Trophoblast cell (in vitro differentiated cells and primary cell): ENCODE measurements at places on chromosomes 4 and X.

DNA sequence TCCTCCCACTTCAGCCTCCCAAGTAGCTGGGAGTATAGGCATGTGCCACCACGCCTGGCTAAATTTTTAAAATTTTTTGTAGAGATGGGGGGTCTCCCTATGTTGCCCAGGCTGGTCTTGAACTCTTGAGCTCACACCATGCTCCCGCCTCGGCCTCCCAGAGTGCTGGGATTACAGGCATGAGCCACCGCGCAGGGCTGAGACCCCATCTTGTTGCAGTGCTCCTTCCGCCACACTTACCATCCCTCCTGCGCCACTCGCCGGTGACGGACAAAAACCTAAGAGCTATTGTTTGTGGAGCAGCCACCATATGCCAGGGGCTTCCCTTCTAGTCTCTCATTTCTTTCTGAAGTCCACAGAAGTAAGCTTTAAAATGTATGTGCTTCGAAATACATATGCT lies 34.5 kb downstream of the NSG1 start:
- H3K4me1 ChIP-seq: no peaks in the 10 kb centered on the region
- no peak for DNase-seq
- H3K36me3 ChIP-seq: peaks cover 60% of the 10 kb centered on the region
- H3K4me3 ChIP-seq: no peak overlapping the region
- H3K27me3 ChIP-seq: no peaks in the 10 kb centered on the region
- H3K27ac ChIP-seq: no peak overlapping the region

DNA sequence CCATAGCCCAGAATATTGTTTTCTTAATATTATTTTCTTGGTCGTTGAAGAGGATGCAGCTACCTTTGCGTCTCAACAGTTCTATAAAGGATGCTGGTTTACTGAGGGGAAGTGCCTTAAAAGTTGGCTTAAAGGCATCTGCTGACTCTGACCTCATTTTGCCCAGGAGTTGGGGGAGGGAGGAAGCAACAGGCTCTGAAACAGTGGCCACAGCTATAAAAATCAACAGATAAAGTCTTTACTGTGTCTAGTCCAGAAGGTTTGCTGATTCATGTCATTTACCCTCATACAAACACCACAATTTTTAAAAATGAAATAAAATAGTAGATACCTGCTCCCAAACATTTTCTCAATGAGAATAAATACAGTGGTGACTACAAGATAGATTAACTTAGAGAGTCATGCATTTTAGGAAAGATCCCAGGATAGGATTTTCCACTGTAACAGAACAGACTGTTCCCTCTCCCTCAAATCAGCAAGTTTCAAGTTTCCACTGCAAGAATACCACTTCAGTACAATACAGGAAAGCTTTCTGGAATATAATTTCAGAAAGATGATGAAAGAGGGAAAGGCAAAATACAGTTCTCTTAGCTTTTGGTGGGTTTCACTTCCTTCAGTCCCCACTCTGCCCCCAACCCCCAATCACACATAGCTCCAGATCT lies 1.9 kb downstream of the PHKA1 start:
- no peaks in the 10 kb centered on the region for H3K27me3 ChIP-seq
- H3K27ac ChIP-seq: no peak overlapping the region
- H3K4me3 ChIP-seq: no peak overlapping the region
- DNase-seq: no peak
- no peaks in the 10 kb centered on the region for H3K36me3 ChIP-seq
- no peaks in the 10 kb centered on the region for H3K4me1 ChIP-seq

DNA sequence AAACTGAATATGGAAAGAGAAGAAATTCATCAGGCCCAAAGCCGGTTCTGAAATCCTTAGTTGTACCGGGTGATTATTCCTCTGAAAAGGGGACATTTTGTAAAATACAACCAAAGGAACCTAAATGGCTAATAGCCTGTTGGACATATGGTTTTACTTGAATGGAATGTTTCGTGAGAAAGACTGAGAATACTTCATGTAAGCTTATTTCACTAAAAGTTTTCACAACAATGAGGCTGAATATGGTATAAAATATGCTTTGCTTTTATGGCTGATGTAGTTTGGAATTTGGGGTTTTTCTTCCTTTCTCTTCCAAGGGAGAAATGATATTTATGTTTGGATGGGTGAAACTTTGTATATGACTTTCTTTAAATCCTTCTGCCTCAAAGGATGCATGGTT lies 2.7 kb downstream of the GRIA3 start:
- H3K27ac ChIP-seq: no peak overlapping the region
- no peaks in the 10 kb centered on the region for H3K4me1 ChIP-seq
- DNase-seq: no peak

DNA sequence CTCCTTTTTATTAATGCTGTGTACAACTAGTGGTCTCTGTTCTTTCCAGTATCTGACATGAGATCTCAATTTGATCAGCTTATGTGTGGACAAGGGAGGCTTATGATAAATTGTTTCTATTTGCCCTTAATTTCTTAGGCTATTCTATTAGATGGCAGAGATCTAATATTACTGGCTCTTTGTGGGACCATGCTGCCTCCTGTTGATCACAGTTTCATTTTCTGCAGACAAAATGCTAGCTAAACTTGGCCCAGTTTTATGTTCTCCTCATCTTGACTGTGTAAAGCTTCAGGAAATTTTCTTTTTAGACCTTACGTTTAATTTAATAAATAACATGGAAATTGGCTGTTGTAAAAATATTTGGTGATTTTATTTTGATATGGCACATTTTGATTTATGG lies 627.1 kb upstream of the AADAT start:
- no peaks in the 10 kb centered on the region for H3K27me3 ChIP-seq
- H3K36me3 ChIP-seq: no peaks in the 10 kb centered on the region
- no peak for DNase-seq
- no peak overlapping the region for H3K4me3 ChIP-seq
- no peaks in the 10 kb centered on the region for H3K4me1 ChIP-seq

- no peaks in the 10 kb centered on the region for H3K4me1 ChIP-seq
- no peaks in the 10 kb centered on the region for H3K36me3 ChIP-seq
- no peak for DNase-seq
Measured at GRCh38 chrX:110216027-110216426, 101.9 kb downstream of the AMMECR1 start.

DNA sequence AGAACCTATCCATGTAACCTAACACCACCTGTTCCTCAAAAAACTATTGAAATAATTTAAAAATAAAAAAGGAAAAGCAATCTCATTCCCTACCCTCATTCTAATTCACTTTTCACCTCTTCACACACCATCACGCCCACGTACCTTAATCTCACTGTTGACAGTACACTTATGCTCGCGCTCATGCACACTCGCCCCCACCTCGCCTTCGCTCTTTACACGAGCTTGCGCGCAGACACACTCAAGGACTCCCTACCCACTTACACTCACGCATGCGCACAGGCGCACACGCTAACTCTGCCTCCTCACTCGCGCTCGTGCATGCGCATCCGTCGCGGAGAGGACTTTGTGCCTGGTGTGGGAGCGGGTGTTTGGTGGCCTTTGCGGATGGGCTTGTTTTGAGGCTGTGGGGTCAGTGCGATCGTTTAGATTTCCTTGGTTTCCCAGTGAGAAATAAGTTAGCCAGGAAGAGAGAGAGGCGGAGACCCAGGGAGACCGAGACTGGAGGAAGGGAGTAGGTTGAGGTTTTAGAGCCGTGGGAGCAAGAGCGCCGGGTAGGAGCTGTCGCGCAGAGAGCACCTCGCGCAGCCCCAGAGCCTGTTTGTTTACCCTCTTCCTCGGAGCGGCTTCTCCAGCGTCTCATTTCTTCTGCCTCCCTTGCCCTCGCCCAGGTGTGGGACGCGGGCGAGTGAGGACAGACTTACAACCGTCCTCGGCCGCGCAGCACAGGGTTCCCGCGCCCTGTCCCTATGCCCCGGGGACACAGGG lies 8.1 kb upstream of the GSX2 start:
- peak; percentile 51 for DNase-seq
- peaks cover 10% of the 10 kb centered on the region for H3K4me1 ChIP-seq
- no peak overlapping the region for H3K27ac ChIP-seq
- H3K4me3 ChIP-seq: peak overlapping the region; percentile 31

GRCh38 chr4:151948351-151949016 lies 187.7 kb upstream of the GATB start:
- peaks cover 2% of the 10 kb centered on the region for H3K4me1 ChIP-seq
- H3K4me3 ChIP-seq: no peak overlapping the region
- H3K36me3 ChIP-seq: no peaks in the 10 kb centered on the region
- H3K27me3 ChIP-seq: no peaks in the 10 kb centered on the region

DNA sequence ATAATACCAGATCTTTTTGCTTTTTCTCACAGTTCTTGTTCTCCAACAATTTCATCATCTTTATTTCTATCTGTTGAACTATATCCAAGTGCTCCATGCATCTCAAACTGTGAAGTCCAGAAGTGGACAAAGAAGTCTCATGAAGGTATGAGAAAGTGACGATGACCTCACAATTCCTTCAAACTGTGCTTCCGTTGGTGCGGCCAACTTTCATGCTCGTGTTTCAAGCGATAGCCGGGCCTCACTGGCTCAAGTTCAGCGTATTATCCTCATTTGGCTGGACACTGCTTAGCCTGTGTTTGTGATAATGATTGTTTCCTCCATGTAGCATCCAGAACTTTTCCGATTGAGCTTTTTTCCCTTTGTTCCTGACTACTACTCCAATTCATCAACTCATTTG lies 143.1 kb downstream of the PALLD start:
- peaks cover 33% of the 10 kb centered on the region for H3K4me1 ChIP-seq
- H3K27ac ChIP-seq: peak overlapping the region; percentile 61
- H3K27me3 ChIP-seq: no peaks in the 10 kb centered on the region
- H3K36me3 ChIP-seq: peaks cover 4% of the 10 kb centered on the region
- H3K4me3 ChIP-seq: no peak overlapping the region

DNA sequence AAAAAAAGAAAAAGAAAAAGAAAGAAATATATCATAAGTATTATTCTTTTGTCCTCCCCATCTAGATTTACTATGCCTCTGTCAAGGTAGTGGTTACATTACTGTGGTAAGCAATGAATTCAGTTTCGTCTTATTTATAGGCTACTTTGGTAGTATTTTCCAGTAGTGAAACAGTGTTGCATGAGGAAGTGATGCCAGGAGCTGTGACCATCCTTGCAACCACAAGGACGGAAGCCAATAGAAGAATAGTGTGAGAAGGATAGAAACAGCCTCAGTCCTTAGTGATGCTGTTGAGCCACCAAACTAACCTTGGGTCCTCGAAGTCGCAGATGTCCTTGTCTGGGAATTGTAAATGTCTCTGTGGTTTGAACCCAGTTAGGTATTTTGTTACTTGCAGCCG lies 328.5 kb downstream of the PPP3CA start:
- no peak overlapping the region for H3K4me3 ChIP-seq
- peaks cover 5% of the 10 kb centered on the region for H3K4me1 ChIP-seq
- DNase-seq: no peak
- H3K36me3 ChIP-seq: no peaks in the 10 kb centered on the region

- H3K27me3 ChIP-seq: no peaks in the 10 kb centered on the region
- H3K36me3 ChIP-seq: no peaks in the 10 kb centered on the region
- H3K4me3 ChIP-seq: no peak overlapping the region
Measured at GRCh38 chr4:123651536-123652180, 255.1 kb downstream of the SPRY1 start.

DNA sequence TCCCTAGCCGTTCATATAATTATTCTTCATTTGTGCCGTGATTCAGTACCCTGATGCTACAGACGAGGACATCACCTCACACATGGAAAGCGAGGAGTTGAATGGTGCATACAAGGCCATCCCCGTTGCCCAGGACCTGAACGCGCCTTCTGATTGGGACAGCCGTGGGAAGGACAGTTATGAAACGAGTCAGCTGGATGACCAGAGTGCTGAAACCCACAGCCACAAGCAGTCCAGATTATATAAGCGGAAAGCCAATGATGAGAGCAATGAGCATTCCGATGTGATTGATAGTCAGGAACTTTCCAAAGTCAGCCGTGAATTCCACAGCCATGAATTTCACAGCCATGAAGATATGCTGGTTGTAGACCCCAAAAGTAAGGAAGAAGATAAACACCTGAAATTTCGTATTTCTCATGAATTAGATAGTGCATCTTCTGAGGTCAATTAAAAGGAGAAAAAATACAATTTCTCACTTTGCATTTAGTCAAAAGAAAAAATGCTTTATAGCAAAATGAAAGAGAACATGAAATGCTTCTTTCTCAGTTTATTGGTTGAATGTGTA lies 7.0 kb downstream of the SPP1 start:
- H3K27ac ChIP-seq: no peak overlapping the region
- no peaks in the 10 kb centered on the region for H3K36me3 ChIP-seq
- DNase-seq: no peak
- no peaks in the 10 kb centered on the region for H3K27me3 ChIP-seq
- no peaks in the 10 kb centered on the region for H3K4me1 ChIP-seq

- H3K4me1 ChIP-seq: no peaks in the 10 kb centered on the region
- H3K4me3 ChIP-seq: no peak overlapping the region
- no peak overlapping the region for H3K27ac ChIP-seq
- H3K27me3 ChIP-seq: no peaks in the 10 kb centered on the region
Measured at GRCh38 chr4:171594293-171594692, 218.9 kb upstream of the GALNTL6 start.

GRCh38 chrX:41705680-41706374 lies 17.1 kb downstream of the GPR34 start:
- no peak overlapping the region for H3K27ac ChIP-seq
- no peaks in the 10 kb centered on the region for H3K36me3 ChIP-seq
- no peak overlapping the region for H3K4me3 ChIP-seq
- H3K27me3 ChIP-seq: no peaks in the 10 kb centered on the region
- H3K4me1 ChIP-seq: no peaks in the 10 kb centered on the region

GRCh38 chr4:137213372-137214173 lies 318.7 kb downstream of the PCDH18 start:
- no peak for DNase-seq
- no peaks in the 10 kb centered on the region for H3K36me3 ChIP-seq
- no peaks in the 10 kb centered on the region for H3K27me3 ChIP-seq
- no peak overlapping the region for H3K4me3 ChIP-seq
- no peak overlapping the region for H3K27ac ChIP-seq

DNA sequence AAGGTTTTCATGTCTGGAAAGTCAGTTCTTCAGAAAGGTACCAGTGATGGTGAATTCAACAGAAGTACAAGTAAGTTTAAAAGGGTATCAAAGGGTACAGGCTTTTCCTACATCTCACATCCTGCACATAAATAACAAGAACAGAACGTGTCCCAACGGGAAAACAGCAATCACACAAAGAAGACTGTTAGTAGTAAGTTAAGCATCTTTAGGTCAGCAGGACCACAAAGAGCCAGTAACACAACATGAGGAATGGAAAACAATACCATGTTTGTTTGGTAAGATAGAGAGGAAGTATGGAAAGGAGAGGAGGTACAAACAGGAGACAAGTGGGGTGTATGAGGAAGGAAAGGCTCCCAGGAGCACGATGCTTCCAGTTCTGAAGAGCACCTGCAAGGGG lies 43.2 kb downstream of the SAT1 start:
- H3K4me1 ChIP-seq: no peaks in the 10 kb centered on the region
- H3K27ac ChIP-seq: no peak overlapping the region
- H3K4me3 ChIP-seq: no peak overlapping the region
- no peaks in the 10 kb centered on the region for H3K27me3 ChIP-seq

- no peak for DNase-seq
- no peak overlapping the region for H3K4me3 ChIP-seq
Measured at GRCh38 chr4:16914208-16914607, 15.8 kb upstream of the LDB2 start.

- no peaks in the 10 kb centered on the region for H3K36me3 ChIP-seq
- DNase-seq: peak; percentile 73
- no peak overlapping the region for H3K27ac ChIP-seq
- no peaks in the 10 kb centered on the region for H3K27me3 ChIP-seq
Measured at GRCh38 chrX:43224496-43224895, 431.6 kb upstream of the MAOA start.
